Epithelial cell of proximal tubule (primary cell): ENCODE measurements at places on chromosomes 4 and X. TPM values are rescaled to one million over a fixed set of nuclear protein-coding genes. Genes with fewer than 3 reads are reported as not detected.

- no peak for DNase-seq
Measured at GRCh38 chrX:66698273-66699204, 59.7 kb upstream of the EDA2R start.

DNA sequence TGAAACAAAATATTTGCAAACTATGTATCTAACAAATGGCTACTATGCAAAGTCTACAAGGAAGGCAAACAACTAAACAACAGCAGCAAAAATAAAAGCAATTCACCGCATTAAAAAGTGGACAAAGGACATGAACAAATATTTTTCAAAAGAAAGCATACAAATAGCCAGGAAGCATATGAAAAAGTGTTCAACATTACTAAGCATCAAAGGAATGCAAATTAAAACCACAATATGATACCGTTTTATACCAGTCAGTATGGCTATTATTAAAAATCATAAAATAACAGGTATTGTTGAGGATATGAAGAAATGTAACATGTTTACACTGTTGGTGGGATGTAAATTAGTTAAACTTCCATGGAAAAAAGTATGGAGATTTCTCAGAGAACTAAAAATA is 1106.7 kb downstream of the PDHA2 start:
- no peak for DNase-seq

DNA sequence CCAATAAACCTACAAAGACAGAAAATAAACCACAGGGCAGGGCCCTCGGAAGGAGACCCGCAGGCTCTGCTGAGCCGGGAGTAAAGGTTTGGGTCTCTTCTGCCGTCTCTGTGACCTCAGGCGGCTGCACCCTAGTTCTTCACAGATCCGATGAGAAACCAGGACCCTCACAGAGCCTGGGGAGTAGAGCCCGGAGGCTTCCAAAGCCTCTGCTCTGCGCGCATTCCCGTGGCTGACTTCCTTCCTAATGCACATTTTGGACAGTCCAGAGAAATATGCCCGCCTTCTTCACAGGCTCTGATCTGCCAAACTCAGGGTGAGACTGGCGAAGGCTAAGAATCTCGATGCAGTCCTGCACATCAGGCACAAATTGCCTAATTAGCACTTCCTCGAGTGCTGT is 245.5 kb downstream of the EVC2 start:
- DNase-seq, result no peak

DNA sequence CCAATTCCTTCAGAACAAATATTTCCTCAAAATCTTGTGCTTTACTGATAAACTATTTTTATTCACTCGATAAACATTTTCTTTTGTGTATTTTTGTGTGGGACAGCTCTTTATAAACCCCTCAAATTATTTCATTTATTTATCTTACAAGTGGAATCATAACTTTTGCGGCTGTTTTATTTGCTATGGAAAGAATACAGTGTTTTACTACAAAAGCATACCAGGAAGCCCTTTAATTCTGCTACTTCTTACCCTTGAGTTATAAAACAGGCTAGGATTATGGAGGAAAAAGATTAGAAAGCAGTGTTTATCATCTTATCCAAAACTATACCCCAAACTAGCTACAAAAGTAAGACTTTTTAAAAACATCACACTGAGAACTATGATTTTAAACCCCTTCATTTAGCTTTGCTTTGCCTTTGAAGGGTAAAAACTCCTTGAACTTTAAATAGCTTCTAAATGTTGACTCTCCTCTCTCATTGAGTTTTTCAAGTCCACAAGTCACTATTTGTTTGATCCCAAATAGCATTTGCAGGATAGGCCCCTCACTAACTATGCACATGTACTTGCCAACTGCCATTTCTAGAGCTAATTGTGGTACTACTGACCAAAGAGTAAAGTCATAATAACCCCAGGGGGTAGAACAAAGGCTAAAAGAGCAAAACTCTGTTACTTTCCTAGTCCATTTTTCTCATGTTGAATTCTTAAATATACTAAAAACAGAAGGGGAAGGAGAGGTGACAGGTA is 45.8 kb upstream of the SGMS2 start:
- DNase-seq, result no peak

The NAP1L2 gene
- 0.22 TPM in 1 of 2 replicates, not detected in the other for total RNA-seq

The NLGN3 gene
- total RNA-seq, result not detected in 2 replicates
